ENCODE measurements at places on chromosomes 12 and 14. TPM values are rescaled to one million over a fixed set of nuclear protein-coding genes. Genes with fewer than 3 reads are reported as not detected.

Gene PRR13
- 145 TPM for total RNA-seq

Gene TMEM106C
- total RNA-seq: 282 TPM

Gene HCAR1
- not detected for total RNA-seq

DNA sequence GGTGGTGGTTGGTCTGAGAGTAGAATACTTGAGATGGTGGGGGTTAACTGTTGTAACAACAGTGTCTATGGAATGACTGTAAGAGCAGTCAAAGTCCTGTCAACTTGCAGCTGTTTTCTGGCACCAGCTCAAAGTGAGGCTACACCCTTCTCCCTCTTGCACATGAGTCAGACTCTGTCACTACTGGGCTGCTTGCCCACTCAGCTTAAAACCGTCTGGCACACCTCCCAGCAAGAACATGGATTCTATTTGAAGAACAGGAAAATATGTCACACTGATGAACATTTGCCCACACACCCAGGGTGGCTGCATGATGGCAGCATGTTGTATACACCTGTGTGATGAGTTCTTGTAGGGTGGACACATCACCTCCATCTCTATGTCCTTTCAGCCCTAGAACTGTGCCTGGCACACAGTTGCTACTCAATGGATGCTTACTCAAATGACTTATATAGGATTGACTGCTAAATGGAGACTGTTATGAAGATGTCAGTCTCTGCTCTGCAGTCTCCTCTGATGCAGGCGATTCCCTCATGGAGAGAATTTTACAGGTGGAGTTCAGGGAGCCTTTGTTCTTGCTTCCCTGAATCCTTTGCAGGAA, 19.3 kb upstream of the SERPINA6 start:
- peak; percentile 94 for DNase-seq

DNA sequence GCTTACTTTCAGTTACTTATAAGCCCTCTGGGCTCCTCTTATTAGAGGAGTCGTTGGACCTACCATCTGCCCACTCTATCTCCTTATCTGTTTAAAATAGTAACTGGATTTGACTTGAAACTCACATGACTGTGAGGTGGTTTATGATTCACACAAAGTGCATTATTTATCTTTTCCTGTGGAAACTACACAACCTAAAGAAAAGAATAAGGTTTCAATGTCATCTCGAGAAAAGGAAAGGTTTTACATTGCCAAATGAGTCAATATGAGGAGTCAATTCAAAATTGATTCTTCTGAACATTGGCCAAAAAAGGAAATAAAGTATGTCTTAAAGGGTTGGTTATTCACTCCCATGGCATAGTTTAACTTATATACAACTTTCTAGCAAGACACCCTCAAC, 225.0 kb upstream of the G2E3 start:
- DNase-seq: no peak

DNA sequence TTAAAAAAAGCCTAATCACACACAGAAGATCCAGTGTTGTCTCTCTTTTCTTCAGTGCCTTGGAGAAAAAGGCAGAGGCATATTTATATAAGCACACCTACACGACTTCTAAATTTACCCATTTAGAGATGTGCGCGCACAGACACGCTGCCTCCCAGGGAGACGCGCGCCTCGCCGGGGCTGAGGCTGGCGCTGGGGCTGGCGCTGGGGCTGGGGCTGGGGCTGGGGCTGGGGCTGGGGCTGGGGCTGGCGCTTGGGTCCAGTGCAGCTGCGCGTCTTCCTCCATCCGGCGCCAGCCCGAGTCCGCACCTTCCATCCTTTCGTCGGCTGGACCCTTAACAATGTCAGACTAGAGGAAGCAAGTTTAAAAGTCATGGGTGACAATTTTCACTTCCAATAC, 118.4 kb upstream of the ARID2 start:
- no peak for DNase-seq

- no peak for DNase-seq
Observed at GRCh38 chr14:70168406-70168805, 20.3 kb downstream of the SLC8A3 start.

Measured in M059J (cell line).